Central memory CD4-positive, alpha-beta T cell (primary cell): ENCODE measurements at places on chromosomes 16 and 17.

DNA sequence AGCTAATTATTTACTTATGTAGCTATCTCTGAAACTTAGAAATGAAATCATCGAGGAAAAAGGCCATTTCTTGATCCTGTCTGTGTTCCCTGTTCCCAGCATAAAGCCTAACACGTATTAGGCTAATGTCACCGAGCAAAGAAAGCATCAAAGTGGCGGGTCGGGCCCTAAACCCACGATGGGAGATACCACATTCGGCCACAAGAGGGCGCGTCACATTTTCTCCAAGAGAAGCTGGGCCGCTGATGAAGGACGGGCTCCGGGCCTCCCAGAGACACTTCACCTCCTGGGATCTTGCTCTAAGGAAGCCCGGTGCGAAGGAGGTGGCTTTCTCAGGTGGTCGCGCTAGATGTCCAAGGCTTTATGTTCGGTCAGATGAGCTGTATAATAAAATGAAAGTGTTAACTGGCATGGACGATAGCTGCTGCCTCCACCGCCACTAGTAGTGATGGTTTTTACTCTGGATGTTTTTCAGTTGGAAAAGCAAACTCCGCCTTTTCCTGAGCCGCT, 853 bp upstream of the PDK2 start:
- DNase-seq = peak; percentile 80

- no peak for DNase-seq
Observed at GRCh38 chr17:48997827-48998586, 822 bp downstream of the IGF2BP1 start.

- no peak for DNase-seq
Observed at GRCh38 chr17:79473876-79474440, 136.9 kb downstream of the RBFOX3 start.

DNA sequence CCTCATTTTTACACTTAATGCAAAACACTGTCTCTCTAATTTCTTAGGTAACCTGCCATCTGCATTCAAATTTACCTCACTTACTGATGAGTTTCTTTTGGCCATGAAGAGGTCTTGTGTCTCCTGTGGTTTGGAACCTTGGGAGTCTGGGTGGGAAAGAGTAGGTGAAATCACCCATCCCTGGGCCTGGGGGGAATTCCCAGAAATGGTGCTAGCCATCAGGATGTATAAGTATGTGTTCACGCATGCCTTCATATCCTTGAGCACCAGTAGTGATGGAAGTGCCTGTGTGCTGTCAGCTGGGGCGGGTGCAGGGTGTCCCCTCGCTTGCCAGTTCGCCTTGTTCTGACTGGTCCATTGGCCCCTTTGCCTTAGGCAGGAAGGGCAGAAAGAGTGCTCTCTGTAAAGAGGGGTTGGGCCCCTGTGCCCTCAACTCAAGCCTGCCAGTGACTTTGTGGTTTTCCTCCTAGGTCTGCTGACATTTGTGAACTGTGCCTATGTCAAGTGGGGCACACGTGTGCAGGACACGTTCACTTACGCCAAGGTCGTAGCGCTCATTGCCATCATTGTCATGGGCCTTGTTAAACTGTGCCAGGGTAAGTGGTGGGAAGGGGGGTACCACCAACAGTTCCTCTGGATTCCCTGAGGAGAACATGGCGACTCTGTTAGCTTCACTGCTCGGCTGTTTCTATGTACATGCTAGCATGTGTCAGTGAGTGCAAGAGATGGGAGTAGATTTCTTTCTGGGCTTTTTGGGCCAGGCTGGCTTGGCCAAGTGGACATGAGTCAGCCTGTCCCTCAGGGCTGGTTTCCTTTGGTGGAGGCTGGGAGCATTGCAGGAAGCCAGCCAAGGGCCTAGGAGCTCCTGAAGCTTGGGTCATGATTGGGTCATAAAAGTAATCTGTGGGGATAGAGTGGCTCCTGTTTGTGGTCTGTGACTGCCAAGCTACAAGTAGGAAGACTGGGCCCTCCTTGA, 23.2 kb downstream of the SLC7A6OS start:
- peak; percentile 67 for DNase-seq

- DNase-seq = no peak
Observed at GRCh38 chr16:84245956-84246678, 6.3 kb upstream of the KCNG4 start.

- no peak for DNase-seq
Observed at GRCh38 chr16:11620243-11621003, 33.7 kb upstream of the LITAF start.

DNA sequence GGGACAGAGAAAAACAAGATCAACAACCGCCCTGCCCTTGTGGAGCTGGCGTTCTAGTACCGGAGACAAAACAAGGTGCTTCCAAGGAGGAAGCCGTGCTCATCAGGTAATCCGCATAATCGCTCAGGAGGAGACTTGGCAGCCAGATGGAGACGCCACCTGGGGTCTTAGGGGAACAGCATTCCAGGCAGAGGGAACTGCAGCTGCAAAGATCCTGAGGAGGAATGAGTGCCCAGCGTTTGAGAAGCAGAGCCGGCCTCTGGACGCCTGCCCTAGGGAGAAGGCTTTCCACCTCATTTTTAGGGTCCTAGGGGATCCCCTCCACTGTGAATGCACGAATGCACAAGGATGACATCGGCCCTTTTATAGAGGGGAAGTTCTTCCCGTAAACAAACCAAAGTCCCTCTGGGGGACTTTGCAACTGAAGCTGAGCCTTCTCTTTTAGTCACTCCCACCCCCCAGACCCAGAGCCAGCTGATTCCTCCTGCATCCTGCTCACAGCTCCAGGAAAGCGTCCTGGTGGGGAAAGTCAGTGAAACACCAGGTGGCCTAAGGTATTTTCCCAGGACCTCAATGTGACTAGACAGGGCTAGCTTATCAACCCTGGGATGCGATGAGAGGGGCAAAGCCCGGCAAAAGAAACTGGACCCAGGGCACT, 13.2 kb upstream of the MPRIP start:
- DNase-seq = no peak

DNA sequence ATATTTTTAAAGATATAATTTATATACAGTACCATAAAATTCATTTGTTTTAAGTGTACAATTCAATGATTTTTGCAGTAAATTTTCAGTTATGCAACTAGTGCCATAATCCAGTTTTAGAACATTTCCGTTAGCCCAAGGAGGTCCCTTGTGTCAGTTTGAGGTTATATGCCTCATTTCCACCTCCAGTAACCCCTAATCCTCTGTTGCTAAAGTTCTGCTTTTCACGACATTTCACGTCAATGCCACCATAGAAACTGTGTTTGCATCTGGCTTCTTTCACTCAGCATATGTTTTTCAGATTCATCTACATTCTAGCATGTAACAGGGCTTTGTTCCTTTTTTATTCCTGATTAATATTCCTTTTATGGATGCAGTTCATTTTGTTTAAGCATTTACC, 42.4 kb upstream of the NUDT7 start:
- no peak for DNase-seq

GRCh38 chr17:76097716-76098295, 5.8 kb downstream of the EXOC7 start:
- no peak for DNase-seq

DNA sequence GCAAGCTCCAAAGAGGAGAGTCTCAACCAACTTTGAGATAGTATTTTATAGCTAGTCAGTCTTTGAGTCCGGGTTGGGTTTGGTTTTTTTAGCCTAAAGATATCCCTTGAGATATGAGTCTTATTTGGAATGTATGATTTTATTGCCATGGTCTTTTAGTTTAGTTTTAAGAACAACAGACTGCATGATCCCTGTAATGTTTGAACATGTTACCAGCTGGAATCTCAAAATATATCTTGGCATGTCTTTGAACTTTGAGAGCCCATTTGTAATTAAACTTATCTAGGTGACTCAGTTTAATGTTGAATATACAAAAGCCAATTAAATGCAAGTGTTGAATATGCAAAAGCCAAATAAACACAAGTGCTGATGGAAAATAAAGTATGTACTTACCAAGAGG, 100.6 kb downstream of the TANGO6 start:
- no peak for DNase-seq

DNA sequence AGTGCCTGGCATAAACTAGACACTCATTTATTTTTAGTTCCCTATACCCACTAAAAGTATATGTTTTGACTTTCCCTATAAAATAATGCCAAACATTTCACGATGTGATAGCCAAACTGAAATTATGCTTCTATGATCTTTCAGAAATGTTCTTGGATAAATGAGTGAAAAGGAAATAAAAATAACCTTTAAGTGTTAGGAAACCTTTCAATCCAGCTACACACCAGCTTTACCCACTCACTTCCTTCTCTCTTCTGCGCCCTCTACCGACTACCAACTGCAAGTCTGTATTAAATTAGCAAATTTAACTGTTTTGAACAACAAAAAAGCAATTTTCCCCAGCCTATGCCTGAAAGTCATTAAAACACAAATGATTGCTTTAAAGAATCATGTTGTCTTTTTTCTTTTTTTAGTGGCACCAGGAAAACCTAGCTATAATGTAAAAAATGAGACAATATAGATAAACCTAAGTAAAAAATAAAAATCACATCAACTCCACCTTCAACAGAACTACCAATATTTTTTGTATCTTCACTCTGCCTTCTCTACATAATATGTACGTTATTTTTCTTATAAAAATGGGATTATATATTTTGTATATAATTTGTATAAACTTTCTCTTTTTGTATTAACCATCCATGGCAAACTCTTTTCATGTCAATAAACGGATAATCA, 13.2 kb upstream of the TMEM100 start:
- peak; percentile 7 for DNase-seq

- DNase-seq = no peak
Observed at GRCh38 chr17:51718983-51719382, 439.5 kb downstream of the CA10 start.

DNA sequence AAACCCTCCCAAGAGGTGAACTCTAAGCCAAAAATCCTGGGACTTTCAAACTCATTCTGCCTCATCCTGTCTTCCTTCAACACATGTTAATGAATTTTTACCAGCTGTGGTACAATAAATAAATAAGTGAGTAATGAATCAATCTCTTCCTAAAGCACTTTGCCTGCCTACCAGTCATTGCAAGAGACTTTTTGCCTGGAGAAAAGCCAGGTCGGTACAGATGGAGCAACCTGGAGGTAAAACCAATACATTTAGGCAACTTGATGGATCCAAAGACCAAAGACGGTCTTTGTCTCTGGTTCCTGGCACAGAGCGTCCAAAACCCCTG, 324.2 kb downstream of the PMP22 start:
- no peak for DNase-seq

DNA sequence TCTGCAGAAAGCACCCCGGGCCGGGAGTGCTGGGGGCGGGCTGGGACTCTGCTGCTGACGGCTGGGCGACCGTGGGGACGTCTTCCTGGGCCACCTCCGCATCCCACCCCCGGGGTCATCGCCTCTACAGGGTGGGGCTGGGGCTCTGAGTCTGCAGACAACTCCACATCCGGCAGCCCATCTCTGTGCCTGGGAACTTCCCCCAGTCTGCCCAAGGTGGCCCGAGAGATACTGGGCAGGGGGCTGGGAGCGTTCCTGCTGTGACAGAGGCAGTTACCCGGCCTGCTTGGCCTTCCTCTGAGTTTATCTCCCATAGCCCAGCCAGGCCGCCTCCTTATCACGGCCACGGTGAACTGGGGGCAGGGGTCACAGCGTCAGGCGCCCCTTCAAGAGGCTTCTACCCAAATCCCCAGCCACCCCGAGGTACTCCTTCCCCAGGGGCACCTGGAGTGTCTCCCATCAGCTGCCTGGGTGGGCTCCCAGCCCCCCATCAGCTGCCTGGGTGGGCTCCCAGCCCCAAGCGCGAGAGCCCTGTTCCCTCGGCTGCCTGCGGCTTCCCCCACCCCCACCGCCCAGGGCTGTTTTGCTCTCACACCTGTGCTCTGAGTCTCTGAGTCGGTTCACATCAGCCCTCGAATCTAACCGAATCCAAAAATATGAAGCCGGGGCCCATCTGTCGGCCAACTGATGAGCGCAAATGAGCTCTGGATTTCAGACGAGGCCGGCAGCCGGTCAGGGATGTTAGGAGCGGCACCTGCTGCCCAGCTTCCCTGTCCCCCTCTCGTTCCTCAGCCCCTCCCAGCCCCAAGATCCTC, 15.6 kb upstream of the CBFA2T3 start:
- DNase-seq = no peak

DNA sequence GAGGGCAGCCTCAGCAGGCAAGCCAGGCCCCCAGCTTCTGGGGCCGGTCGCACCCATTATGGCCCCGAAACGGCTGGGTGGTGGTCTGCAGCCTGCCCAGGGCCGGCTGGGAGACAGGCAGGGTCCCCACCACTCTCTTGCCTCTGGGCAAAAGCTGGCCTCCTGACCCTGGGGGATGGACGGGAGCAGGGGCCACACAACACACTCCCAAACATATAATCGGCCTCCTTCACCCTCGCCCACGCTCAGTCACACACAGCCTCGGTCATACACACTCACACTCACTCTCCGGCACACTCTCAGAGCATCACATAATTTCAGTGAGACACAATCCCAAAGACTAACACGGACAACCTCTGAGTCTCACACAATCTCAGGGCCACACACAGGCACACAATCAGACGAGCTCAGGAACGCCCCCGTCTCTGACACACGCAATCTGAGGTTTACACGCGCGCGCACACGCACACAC, 589 bp downstream of the PEMT start:
- DNase-seq = no peak

- DNase-seq = no peak
Observed at GRCh38 chr17:12122075-12122474, 101.4 kb downstream of the MAP2K4 start.

DNA sequence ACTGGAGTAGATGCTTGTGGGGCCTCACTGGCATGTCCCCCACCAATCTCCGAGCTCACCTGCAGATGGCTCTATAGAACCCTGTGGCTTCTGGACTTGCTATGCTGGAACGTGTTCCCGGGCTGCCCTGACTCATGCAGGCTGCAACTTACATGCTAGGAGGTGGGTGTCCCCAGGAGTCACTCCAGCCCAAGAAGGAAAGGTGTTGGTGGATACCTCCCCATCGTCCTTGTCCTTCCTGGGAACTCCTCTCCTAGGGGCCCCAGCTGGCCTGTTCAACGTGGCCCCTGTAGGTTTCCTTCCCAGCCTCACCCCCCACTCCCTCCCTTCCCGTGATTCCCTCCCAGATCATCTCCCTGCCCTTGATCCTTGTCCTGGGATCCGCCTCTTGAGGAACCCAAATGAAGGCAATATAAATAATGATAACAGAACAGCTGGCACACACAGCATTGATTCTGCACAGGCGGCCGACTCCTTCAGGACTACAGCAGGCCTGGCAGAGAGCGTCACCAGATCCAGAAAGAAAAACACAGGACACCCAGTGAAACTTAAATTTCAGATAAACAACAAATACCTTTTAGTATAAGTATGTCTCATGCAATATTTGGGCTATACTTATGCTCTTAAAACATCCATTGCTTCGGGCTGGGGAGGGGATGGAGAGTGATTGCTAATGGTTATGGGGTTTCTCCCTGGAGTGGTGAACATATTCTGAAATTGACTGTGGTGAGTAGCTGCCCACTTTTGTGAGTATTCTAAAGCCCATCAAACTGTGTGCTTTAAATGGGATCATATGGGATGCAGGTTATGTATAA, 221.1 kb upstream of the GSE1 start:
- DNase-seq = no peak

DNA sequence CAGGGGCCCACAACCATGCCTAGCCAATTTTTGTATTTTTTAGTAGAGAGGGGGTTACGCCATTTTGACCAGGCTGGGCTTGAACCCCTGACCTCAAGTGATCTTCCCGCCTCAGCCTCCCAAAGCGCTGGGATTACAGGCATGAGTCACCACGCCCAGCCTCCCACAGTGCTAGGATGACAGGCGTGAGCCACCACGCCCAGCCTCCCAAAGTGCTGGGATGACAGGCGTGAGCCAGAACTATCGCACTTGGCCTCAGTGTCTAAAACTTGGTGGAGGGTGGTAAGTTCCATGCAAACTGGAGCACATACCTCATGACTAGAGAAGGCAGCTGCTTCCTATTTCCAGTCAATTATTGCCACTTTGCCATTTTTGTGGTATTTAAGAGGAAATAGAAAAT, 7.1 kb downstream of the HSD17B2 start:
- no peak for DNase-seq
